Hypothalamus (tissue), 51 donors: ENCODE measurements at places on chromosomes 12 and 14.

GRCh38 chr12:89492883-89493282, 31.7 kb downstream of the GALNT4 start:
- DNase-seq = no peak

GRCh38 chr12:6883252-6883651, 10.1 kb upstream of the SPSB2 start:
- DNase-seq = no peak

DNA sequence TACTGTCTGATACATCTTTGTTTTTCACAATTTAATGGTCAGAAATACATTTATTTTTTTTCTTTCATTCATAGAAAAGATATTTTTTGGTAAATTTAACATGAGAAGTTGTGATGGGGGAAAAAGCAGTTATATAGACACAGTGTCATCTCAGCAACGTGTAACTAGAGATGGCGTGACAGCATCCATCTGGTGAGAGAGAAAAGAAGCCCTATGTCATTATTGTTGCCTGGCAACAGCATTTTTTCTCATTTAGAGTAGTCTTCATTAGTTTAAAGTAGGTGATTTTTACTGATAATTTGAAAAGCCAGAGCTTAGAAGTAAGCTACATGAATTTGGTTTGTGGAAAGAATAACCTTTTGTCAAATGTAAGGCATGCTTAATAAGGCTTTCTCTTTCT, 128.6 kb downstream of the ACSS3 start:
- DNase-seq = no peak

- DNase-seq = no peak
Observed at GRCh38 chr14:76245097-76245496, 93.4 kb downstream of the GPATCH2L start.
